CD4-positive, alpha-beta T cell treated with Interleukin-4 for 4 hours (primary cell): ENCODE measurements at places on chromosomes 4 and X.

- DNase-seq, result no peak
Observed at GRCh38 chr4:107255114-107255513, 219.0 kb upstream of the DKK2 start.

- DNase-seq, result no peak
Observed at GRCh38 chrX:155767876-155768769, 113.0 kb upstream of the VAMP7 start.

GRCh38 chr4:164509951-164510350, 244.0 kb upstream of the SMIM31 start:
- no peak for DNase-seq

- no peak for DNase-seq
Observed at GRCh38 chr4:123351713-123352112, 44.9 kb upstream of the SPRY1 start.

DNA sequence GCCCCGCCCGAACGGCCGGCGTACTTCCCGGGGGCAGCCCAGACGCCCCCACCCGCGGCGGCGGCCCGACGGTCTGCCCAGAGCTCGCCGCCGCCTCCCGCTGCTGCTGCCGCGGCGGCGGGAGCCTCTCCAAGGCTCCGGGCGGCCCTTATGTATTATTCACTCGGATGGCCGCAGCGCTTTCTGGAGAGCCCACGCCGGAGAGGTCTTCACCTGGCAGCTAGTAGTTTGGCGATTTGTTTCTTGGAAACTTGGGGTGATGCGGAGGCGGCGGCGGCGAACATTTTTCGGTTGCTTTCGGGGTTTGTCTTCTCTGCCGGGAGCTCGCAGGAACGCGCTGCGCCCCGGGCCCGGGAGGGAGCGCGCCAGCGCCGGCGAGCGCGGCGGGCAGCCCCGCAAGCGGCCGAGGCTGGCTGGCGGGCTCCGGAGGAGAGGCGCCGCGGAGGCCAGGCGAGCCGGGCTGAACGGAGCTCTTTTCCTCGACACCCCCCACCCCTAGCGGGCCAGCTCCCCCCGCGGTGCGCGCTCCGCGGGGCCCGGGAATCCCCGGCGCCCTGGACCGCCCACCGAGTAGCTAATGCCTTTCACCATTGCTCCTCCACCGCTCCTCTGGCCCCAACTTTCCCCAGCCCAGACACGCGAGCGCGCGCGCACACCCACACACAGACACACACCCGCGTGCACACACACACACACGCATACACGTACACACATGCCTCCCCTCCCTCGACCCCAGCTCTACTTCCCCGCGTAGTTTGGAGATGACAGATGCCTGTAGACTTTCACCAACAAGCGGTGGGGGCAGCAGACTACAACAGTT, 113.5 kb downstream of the DHX15 start:
- DNase-seq, result peak; percentile 10

GRCh38 chr4:38611676-38612075, 52.3 kb upstream of the KLF3 start:
- DNase-seq, result no peak

DNA sequence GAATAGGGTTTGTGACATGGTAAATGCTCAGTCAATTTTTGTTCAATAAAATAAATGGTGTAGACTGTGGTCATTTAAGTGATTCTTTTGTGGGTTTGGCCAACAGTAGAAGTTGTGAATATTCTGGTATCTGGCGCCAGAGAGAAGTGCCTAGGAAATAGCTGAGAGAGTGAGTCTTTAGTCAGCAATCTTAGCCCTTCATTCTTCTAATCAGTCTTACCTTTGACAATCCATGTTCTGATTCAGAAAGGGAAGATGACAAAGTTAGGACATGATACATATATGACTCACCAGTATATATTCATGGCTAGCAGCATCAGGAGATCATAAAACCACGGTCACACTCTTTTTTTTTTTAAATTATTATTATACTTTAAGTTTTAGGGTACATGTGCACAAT, 141.8 kb upstream of the PCDH18 start:
- no peak for DNase-seq

DNA sequence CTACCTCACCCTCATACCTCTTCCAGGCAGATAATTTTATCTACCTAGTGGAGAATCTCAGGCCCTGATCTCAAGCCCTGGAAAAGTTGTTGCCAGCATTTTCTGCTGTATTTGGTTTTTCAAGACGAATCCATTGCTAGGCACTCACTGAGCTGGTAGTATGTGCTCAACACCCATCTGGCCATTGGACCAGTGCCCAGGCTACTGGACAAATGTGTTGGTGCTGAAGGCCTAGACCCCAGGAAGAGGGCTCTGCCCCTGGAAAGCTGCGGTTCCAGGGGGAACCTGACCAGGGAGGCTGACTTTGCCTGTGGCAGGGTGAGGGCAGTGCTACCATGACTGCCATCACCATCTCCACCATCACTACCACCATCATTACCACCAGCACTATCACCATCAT, 72.4 kb downstream of the PSAPL1 start:
- DNase-seq, result no peak

GRCh38 chr4:79044141-79044659, 105.0 kb upstream of the PAQR3 start:
- no peak for DNase-seq

GRCh38 chrX:23327104-23327503, 7.5 kb upstream of the PTCHD1 start:
- DNase-seq, result no peak

DNA sequence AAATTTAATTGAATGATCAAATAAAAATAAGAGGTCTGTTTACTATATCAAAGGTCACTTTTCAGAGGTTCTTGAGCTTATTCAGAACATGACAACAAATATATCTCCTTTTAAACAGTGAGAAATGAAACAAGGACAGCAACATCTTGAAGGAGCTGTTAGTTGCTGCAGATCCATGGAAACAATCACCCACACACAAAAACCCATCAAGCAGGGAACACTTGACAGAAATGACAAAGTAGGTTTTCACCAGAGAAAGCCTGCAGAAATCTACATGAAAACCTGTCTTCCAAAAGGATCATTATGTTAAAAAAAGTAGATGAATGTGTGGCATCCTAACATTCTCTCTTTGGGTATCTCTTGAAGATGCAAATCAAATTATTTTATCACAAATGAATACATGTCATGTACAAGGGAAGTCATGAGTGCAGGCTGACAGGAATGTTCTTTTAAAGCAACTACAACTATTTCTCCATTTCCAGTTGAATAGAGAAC, 203.0 kb downstream of the GRIA2 start:
- no peak for DNase-seq

- no peak for DNase-seq
Observed at GRCh38 chr4:147524601-147525000, 43.7 kb downstream of the EDNRA start.
